HuH-7 (cell line): ENCODE measurements at places on chromosomes 3 and 15.

- DNase-seq: no peak
These were observed 35.7 kb downstream of the BOC start for GRCh38 chr3:113247068-113247467.

- DNase-seq: no peak
These were observed 414.3 kb downstream of the RBMS3 start for GRCh38 chr3:29695201-29695600.

DNA sequence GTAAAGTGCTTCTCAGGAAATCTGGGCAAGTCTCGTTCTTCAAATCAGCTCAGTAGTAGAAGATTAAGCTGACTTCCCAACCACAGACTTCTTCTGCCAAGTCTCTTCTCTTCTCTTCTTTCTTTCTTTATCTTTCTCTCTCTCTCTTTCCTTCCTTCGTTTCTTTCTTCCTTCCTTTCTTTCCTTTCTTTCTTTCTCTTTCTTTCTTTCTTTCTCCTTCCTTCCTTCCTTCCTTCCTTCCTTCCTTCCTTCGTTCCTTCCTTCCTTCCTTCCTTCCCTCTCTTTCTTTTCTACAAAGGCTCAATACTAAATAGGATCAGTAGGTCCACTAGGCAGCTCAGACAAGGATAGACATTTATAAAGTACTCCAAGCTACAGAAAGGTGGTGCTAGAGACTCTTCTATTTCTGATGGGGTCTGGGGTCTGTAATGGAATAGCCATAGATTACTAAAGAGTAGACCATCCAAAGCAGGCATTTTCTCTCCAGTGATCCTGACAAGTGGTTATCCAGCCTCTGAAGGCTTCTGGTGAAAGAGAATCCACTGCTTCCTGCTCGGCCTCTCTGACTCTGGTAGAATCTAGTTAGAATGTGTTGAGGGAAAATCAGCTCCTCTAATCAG lies 100.8 kb downstream of the TPRG1 start:
- peak; percentile 17 for DNase-seq

DNA sequence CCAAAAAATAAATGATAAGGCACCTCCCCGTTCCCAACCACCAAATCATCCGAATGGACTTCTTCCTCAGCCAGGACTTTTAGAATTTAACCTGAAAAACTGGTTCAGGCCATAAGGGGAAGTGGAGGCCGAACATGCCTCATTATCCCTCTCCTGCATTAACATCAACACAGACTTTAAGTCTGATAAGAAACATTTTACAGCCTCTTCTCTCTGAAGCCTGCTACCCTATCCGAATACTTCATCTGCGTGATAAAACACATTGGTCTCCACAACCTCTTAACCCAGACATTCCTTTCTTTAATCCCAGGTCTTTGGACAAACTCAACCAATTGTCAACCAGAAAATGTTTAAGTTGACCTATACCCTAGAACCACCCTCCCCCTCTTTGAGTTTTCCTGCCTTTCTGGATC lies 850 bp upstream of the SLC41A3 start:
- no peak for DNase-seq

DNA sequence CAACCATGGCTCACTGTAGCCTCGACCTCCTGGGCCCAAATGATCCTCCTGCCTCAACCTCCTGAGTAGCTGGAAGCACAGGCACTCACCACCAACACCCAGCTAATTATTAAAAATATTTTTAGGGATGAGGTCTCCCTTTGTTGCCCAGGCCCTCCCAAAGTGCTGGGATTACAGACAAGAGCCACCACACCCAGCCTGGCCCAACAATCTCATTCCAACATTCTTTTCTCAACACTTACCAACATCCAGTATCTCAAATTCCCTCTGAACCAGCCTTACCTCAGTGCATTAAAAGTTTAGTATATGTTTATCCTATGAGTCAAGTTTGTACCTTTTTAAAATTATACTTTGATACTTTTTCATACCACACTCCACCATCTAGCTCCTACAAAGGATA lies 25.0 kb downstream of the ANXA2 start:
- DNase-seq: no peak

- DNase-seq: no peak
These were observed 27.7 kb upstream of the MUC4 start for GRCh38 chr3:195839260-195840010.

DNA sequence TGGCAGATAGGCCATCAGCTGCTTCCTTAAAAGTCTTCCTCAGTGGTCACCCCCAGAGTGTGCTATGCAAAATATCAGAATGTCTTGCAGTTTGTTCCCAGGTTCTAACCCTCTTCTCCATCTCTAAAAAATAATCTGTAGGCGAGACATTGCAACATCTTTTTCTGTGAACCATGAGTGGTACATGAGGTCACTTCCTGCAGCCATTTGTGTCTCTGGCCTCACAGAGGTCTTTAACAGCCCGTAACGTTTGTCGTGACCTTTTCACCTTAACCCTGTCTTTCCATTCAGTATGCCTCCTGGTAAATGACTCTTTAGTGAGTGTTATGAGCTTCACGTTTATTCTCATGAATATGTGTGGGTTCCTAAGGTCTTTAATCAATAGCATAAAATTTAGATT lies 145.4 kb downstream of the KLHL25 start:
- DNase-seq: peak; percentile 18

DNA sequence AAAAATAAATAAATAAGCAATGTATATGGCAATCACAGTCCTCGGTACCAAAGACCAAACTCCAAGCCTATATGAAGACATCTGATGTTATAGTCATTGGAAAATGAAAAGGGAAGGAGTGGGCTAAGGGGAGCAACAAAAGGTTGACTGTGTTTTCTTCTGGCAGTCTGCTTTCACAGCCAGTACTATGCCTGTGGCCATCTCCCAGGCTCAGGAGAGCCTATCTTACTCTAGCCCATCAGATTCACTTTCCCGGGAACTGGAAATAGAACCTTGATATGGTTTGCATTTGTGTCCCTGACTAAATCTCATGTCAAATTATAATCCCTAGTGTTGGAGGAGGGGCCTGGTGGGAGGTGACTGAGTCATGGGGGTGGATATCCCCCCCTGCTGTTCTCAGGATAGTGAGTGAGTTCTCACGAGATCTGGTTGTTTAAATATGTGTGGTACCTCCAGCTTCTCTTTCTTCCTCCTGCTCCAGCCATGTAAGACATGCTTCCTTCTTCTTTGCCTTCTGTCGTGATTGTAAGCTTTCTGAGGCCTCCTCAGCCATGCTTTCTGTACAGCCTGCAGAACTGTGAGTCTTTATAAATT lies 105.3 kb downstream of the PLCH1 start:
- DNase-seq: no peak

DNA sequence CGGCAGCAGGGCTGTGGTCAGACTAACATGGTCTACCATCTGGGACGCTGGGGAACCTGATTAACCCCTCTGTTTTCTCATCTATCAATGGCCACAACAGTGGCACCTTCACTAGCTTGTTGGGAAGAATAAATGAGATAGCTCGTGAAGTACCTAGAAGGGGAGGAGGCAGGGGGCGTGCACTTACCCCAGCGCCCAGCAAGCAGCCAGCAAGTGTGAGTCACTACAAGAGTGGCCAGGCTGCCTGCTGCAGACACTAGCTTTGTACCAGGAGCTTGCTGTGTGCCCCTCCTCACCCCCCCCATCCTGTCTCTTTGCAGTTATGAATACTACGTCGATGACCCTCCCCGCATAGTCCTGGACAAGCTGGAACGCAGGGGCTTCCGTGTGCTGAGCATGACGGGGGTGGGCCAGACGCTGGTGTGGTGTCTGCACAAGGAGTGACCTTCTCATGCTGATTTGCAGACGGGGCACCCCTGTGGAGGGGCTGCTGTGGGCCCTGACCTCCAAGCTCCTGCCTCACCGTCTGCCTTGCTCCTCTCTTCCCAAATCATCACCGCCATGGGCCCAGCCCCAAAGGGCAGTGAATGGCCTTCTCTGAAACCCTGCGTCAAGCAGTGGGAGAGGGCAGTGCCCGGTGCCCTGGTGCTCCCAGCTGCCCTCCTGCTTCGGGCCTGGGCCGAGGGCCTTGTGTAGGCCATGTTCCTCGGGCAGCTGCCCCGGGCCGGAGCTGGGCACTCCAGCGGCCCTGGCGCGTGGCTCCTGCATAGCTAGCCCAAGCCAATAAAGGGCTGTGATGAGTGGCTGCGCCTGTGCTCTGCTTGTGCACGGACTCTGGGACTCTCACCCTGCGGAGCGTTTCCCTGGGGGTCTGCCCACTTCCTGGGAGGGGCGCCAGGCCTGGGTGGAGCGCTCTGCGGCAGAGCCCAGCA lies 2.6 kb upstream of the C15orf62 start:
- DNase-seq: no peak

GRCh38 chr15:38860253-38860652 lies 295.6 kb upstream of the RASGRP1 start:
- DNase-seq: no peak

GRCh38 chr3:66478960-66479359 lies 21.9 kb downstream of the LRIG1 start:
- no peak for DNase-seq

GRCh38 chr15:67865331-67865730 lies 25.5 kb upstream of the RNU6-1 start:
- no peak for DNase-seq

GRCh38 chr3:3305084-3305483 lies 125.6 kb upstream of the CRBN start:
- no peak for DNase-seq

- no peak for DNase-seq
These were observed 53.3 kb downstream of the GJD2 start for GRCh38 chr15:34701536-34701935.

DNA sequence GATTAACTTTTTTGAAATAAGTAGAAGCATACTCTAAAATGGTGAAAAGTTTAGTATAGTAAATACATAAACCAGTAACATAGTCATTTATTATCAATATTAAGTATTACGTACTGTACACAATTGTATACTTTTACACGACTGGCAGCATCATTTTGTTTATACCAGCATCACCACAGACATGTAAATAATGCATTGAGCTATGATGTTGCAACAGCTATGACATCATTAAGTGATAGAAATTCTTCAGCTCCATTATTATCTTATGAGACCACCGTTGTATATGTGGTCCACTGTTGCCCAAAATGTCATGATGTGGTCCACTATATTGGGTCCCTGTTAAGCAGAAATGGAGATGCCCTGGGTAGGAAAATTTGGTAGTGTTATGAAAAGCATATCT lies 51.3 kb downstream of the DRD3 start:
- no peak for DNase-seq

GRCh38 chr3:154862265-154862664 lies 217.9 kb upstream of the MME start:
- DNase-seq: no peak

DNA sequence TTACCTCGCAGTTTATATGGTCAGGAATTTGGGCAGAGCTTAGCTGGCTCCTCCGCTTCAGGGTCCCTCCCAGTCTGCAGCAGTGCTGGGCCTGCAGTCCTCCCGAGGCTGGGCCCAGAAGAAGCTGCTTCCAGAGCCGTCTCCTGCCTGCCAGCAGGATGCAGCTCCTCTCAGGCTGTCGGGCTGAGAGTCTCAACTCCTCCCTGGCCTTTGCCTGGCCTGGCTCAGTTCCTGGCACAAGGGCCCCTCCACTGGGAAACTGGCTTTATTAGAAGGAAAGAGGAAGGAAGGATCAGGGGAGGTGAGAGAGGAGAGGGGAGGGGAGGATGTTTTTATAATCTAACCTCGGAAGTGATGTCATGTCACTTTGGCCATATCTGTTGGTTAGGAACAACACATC lies 72.8 kb downstream of the GABRG3 start:
- DNase-seq: no peak

DNA sequence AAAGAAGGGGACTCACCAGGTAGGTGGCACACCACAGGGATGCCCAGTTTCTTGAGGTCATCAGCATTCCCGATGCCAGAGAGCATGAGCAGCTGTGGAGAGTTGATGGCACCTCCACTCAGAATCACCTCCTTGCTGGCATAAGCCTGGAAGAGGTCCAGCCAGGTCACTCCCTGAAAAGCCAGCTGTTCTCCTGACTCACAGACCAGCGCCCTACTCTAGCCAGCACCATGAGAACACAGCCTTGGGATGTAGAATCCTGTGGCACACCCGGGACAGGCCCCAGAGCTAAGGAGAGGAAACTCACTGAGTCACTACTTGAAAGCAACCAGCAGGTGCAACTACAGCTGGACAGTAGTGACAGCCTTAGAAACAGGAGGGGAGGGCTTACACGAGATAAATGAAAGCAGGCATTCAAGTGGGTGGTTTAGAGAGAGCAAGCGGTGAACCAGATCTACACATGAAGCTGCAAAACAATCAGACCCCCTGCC lies 24.5 kb downstream of the CHDH start:
- DNase-seq: no peak

DNA sequence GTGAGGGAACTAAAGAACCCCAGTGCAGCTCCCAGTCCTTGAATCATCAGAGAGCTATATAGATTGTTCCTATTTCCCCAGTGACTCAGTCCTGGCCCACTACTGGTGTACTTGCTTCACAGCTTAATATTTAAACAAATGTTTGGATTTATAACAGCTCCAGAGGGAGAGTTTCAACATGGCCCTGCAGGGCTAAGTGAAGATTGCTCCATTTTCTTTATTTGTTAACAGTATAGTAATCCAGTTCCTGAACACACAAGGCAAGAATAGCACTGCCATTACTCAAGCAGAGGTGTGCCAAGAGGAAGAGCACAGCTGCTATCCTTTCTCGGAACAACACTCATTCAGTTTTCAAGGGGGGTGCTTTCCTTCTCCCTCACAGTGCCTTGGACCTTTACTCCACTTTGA lies 6.5 kb downstream of the SQOR start:
- DNase-seq: peak; percentile 78

DNA sequence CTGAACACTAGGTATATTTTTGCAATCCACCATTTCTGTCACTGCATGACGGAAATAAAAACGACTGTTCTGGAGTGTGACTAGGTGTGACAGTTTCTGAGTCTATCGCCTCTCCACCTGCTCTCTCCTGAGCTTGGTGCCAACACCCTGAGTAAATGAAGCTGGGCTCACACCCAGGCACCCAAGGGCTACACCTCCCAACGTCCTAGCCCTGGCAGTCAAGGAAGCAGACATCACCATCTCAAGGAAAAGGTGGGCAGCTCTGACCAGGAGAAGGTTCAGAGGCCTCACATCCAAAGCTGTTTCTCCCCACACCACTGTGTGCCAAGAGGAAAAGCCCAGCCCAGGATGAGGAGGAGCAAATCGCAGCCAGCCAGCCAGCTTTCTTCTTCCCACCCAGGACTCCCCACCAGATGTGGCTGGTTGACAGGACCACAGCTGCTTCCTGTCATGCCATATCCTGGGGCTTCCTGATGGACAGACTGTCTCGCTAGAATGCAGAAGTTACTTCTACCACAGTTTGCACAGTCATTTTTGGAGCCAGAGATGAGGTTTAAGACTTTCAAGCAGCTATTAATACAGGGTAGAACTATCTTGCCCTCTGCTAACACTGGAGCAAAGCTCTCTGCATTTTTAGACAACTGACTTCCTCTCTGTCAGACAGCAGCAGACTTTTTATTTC lies 3.3 kb downstream of the SCAMP2 start:
- no peak for DNase-seq

- no peak for DNase-seq
These were observed 2.0 kb downstream of the XRN1 start for GRCh38 chr3:142445816-142446254.
